ENCODE measurements at places on chromosomes 2 and 18. TPM values are rescaled to one million over a fixed set of nuclear protein-coding genes. Genes with fewer than 3 reads are reported as not detected.

GRCh38 chr2:5365871-5366461 lies 326.2 kb upstream of the SOX11 start:
- DNase-seq = peak; percentile 2

The ITGB6 gene
- 383 TPM for total RNA-seq

The GATA6 gene
- 0.35 TPM for total RNA-seq

- no peak for DNase-seq
Measured at GRCh38 chr18:45121146-45121545, 440.5 kb downstream of the SETBP1 start.

The AQP4 gene
- total RNA-seq = 2.1 TPM

DNA sequence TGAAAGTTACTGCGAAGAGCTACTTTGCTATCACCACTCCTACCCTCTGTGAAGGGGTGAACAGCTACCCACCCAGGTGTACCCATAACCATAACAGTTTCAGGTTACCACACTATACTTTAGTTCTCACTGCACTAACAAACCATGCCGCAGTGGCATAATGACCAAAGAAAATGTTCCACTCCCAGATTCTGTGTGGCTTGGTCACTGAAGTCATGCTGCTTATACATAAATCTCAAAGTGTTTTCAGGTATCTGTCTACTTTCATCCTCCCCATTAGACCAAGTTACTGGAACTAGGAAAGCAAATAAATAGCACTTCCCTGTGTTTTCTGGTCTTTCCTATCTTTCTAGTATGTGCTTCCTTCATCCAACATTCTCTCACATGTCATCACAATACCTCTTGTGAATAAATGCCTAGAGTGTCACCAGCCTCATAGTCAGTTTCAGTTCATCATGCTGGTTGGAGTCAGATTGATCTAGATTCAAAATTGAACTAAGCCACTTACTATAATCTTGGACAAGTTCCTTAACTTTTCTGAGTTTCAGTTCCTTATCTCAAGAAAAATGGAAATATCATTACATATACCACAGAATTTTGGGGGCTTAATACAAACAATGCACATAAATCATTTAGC lies 293.6 kb downstream of the FSIP2 start:
- DNase-seq = no peak

DNA sequence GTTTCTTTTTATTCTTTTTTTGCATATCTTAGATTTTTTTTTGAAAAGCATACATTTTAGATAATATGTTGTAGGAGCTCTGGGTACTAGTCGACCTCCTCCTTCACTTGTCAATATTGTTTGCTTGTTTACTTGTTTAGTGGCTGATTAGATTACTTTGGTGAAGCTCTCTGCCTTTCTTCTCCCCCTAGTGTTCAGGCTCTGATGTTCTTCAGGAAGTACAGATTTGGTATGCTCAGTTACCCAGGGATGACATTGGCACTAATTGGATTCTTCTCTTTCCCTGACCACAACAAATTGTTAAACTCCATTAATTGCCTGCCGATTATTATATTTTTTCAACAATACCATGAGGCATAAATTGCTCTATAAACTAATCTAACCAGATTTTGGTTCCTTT lies 491.2 kb downstream of the SUCLG1 start:
- DNase-seq = no peak

DNA sequence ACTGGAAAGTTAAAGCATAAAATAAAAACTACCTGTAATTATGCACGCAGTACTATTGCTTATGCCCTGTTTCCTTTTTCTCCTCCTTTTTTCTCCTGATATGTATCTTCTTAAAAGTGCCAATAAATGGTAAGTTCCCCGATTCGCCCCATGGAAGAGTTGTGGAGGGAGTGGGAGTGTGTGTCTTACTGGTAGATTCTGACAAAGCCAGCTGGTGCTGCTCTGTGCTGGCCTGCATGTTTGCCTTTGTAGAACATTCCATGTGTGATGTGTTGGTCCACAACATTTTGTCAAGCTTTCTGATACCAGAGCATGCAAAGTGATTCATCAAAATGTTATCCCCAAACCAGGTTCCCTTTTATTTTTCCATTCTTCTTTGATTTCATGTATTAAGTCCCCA lies 356.9 kb upstream of the RAB12 start:
- no peak for DNase-seq

- DNase-seq = peak; percentile 91
Measured at GRCh38 chr18:2515908-2516625, 55.2 kb downstream of the METTL4 start.

DNA sequence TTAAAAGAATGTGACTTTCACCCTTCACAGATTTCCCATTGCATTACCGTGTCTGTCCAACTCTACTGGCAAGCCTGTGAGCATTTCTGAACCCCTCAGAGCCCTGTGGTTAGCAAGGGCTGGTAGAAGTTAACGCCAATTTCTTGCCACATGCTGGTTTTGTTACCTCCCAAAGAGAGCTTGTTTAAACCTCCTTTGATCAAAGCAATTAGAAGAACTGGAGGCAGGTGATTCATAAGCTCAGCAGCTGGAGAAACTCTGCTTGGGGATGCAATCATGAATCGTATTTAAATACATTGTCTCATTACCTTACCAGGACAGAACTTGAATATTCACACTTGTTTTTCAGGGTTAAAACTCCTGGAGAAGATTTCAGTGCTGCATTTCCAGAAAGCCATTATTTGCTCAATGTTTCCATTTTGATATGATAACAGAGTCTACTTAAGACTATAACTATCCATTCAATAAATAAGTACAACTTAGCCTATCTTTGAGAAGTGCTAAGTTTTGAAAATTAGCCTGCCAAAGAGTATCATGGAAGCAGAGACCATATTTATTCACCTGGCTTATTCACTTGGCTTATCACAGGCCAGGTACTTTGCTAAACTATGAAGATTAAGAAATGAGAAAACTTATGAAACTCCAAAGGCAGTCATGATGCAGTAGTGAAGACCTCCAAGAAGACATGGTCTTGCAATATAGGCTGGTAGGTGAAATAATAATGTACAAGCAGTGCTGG lies 292.8 kb downstream of the INSIG2 start:
- DNase-seq = peak; percentile 54

The UGT1A5 gene
- 0.35 TPM for total RNA-seq

GRCh38 chr18:61765097-61765496 lies 127.7 kb downstream of the RNF152 start:
- DNase-seq = peak; percentile 28

- no peak for DNase-seq
Measured at GRCh38 chr18:79645291-79645983, 34.2 kb upstream of the CTDP1 start.

The GREB1L gene
- total RNA-seq = 7.5 TPM

DNA sequence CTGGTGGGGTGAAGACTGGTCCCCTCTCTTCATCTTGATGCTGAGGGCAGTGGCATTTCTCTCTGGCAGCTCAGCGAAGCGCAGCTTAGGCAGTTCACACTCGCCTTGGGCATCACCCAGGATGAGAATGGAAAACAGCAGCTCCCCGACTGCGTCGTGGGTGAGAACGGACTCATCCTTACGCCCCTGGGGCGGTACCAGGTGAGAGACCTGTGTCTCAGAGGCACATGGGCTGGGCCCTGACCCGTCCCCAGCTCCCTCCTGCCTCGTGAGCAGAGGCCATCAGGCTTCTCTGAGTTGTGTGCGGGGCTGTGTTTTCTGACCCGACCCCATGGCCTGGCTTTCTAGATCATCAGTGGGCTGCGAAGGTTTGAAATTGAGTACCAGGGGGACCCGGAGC lies 8.2 kb upstream of the CCDC74A start:
- no peak for DNase-seq

DNA sequence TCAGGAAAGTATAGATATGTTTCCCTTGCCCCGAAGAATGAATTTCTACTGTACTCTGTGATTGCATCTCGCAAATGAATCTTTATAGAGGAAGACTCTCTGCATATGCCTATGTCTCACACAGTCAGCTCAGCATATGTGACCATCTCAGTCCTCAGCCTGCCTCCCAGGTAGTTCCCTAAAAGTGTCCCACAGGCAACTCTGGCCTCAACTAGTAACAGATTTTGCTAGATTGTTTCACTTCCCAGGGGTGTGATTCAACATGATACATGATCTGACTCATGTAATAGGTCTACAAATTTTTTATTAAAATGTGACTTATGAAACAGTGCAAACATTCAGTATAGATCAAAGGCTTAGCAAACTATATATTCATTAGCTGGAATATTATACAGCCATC lies 296.6 kb upstream of the CRIM1 start:
- DNase-seq = no peak

The TEX44 gene
- total RNA-seq = not detected

GRCh38 chr18:43650426-43650825 lies 373.1 kb upstream of the SYT4 start:
- no peak for DNase-seq

- no peak for DNase-seq
Measured at GRCh38 chr18:26293982-26294381, 67.7 kb downstream of the TAF4B start.

- DNase-seq = peak; percentile 86
Measured at GRCh38 chr18:58525517-58525916, 103.4 kb downstream of the ALPK2 start.

The RND3 gene
- 208 TPM for total RNA-seq

GRCh38 chr2:198371921-198372543 lies 567.6 kb downstream of the PLCL1 start:
- DNase-seq = no peak

- no peak for DNase-seq
Measured at GRCh38 chr18:59675346-59675745, 21.9 kb downstream of the CCBE1 start.

- DNase-seq = no peak
Measured at GRCh38 chr2:196242131-196242620, 70.8 kb upstream of the STK17B start.

The MTLN gene
- total RNA-seq = 67.4 TPM

- no peak for DNase-seq
Measured at GRCh38 chr2:240917684-240918257, 11.6 kb downstream of the CROCC2 start.

The MC4R gene
- total RNA-seq = not detected

DNA sequence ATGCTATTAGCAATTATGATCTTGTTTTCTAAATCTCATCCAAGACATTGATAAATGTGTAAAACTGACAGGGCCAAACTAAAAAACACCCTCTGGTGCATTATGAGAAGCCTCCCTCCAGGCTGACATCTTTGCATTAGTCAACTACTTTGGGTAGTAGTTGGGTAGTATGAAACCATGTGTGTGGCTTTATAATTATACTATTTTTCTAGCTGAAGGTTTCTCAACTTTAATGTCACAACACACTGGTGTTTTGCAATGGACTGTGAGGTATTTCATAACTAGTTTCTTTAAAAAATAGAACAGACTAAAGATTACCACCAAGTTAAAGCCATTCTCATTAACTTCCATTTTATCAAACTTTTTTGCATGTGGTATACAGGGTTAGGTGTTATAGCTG lies 73.1 kb upstream of the RBMS1 start:
- peak; percentile 40 for DNase-seq
